ENCODE measurements at places on chromosomes 5 and 9.

GRCh38 chr5:98460536-98460935, 312.9 kb upstream of the RGMB start:
- DNase-seq, result no peak

DNA sequence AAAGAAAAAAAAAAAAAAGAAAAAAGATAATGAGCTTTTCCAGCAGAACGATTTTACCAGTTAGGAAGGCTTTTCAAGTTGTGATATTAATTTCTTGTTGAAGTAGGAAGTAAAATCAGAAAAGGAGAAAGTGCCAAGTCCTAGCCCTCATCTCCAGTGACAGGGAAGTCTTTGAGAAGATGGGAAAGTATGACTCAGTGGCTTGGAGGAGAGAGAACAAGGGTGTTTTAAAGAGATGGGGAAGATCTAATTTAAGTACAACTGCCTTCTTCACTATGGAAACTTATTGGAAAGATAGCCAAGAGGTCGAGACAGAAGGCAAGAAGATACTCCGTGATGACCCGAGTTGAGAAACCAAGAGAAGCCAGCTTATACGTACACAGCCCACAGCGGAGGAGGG, 22.6 kb downstream of the FGF1 start:
- DNase-seq, result no peak

DNA sequence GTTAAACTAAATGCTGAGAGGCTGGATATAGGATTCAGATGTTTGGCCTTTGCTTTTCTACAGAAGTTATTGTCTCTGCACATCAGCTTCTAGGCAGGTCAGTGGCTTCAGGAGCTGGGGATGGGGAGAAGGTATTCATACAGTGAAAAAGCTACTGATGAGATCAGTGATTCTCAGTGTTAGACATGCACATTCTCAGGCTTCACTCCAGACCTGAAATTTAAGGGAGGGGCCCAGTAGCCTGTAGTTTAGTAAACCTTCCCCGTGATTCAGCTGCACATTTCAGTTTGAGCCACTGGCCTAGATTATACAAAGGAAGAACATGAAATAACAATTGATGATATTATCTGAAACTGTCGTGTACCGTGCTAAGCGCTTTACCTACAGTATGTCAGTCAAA, 127.2 kb downstream of the ARHGAP26 start:
- DNase-seq, result no peak

DNA sequence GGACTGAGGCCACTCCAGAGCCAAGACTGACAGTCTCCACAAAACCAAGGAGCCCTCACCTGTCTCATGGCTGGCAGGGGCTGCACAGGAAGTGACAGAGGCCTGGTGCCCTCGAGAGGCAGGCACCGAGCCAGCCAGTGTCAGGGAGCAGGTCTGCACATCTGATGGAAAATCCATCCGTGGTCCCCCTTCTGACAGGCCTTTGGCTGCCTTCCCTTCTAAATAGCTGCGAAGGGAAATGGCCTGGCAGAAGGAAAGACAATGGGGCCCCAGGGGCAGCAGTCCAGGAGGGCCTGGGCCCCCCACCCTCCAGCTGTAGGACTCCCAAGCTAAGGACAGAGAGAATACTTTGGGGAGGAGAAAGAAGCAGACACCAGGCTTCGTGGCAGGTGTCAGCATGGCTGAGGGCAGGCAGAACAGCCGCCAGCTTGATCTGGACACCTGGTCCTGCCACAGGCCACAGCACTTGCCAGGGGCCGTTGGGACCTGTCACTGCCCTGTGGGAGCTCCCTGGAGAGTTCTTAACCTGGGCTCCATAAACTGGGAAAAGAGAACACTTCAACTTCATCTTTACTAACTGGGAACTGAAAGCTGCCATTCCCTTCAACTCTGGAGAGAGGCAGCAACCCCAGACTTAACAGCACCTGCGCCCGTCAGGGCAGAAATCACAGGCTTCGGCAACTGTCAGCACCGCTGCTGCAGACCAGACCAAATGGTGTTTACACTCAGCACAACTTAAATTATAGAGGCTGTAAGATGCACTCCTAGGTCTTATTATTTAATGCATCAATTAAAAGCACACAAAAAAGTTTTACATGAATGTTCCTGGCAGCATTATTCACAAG, 22.0 kb downstream of the ADAMTS2 start:
- no peak for DNase-seq

DNA sequence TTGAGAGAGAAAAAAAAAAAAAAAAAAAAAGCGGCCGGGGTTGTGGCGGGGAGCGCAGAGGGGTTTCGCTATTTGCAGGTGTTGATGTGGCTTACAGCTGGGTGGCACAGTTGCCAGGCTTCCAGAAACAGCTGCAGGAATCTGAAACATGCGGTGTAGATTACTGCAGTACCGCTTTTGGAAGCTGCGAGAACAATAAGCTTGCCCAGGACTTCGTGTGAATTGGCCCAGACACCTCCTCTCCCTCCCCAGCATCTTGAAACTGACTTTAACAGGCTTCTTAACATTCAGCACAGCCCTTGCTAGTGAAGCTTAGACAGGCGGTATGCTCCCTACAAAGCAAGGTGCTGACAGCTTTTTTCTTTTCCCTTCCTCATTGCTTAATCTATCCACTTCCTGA, 104.0 kb downstream of the ATP10B start:
- no peak for DNase-seq

DNA sequence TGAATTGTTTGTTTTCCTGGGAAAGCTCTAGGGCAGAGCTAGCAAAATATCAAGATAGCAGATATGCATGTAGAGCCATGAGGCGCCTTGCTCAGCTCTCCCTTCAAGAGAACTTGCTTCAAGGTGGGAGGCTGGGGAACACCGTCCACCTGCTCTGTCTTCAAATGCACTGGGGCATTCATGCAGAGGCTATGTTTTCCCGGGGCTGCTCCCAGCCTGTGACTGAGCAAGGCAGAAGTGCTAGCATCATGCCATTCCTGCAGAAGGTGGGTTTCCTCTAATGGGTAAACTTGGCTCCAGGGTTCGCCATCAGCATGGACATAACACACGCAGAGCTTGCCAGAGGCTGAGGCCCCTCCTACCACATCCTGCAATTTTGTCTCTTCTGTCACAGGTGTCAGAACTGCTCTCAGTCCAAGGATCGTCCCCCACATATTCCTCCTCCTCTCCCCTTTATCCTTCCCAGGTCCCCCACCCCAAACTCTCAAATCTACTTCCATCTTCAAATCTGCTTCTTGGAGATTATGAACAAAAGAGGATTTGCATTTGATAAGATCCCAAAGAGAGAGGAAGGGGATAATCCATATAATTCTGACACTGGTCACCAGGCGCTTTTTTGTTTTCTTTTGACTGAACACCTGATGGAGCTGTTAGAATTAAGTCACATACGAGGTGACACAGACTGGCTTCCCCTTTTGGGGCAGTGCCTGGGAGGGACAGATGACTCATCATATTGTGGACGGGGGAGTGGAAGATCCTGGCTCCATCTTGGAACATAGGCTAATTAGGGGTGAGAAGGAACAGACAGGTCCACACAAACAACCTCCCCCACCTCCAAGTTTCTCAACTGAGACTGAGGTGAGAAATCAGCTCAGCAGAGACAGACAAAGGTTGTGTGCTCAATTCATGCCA, 85.0 kb upstream of the TAF11L2 start:
- DNase-seq, result no peak

DNA sequence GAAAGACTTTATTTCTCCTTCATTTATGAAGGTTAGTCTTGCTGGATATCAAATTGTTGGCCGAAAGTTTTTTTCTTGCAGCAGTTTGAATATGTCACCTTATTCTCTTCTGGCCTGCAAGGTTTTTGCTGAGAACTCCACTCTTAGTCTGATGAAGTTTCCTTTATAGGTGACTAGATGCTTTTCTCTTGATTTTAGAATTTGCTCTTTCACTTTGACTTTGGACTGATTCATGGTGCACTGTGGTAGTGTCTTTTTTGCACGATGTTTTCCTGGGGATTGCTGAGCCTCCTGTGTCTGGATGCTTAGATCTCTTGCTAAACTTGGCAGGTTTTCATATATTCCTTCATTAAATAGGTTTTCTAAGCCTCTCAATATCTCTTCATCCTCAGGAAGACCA, 12.4 kb downstream of the AHRR start:
- DNase-seq, result no peak

DNA sequence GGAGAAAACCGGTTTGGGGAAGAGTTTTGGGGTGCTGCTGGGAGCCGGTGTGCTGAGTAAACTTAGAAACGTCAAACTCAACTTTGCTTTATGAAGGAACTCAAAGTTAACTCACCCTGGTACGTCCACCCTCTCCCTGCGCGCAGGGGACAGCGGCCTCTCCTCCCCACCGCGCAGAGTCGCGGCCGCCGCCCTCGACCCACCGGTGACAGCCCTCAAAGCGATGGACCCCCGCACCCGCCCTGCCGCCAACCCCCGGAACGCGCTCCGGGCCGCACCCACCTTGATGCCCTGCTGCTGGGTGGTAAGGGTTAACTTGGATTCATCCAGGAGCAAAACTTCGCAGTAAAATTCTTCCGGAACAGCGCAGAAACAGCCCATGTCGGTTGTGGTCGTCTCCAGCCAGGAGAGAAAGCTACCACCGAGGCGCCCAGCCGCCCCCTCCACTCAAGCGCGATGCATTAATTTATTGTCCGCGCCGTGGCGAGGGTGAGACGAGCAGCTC, 366 bp downstream of the EPB41L4A start:
- DNase-seq, result peak; percentile 25

- DNase-seq, result no peak
Observed at GRCh38 chr9:90855208-90855902, 53.7 kb downstream of the SYK start.

Measured in colonic mucosa (tissue), 4 donors.